Activated CD8-positive, alpha-beta memory T cell treated with anti-CD3 and anti-CD28 coated beads, Interleukin-2, amount 50 U/mL, for 4 hours (primary cell): ENCODE measurements at places on chromosomes 2 and 18.

DNA sequence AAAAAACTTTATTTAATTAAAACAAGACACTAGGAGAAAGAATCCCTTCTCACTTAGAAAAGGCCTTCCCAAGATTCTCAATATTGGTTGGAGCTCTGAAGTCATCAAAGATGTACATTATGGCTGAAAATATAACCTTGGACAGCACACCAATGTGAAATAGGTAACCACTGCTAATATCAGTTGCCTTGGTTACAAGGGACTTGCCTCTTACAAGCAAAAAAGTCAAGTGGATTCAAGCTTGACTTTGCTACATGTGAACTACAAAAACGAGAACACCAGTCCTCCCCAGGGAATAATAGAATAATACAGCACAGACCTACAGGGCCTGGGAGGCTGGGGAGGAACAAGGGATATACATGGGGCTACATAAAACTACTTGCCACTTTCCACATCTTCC, 46.1 kb downstream of the NABP1 start:
- DNase-seq: no peak

GRCh38 chr2:225756198-225756597, 356.7 kb downstream of the NYAP2 start:
- DNase-seq: no peak

GRCh38 chr18:76126327-76126726, 368.7 kb downstream of the ZNF516 start:
- no peak for DNase-seq

DNA sequence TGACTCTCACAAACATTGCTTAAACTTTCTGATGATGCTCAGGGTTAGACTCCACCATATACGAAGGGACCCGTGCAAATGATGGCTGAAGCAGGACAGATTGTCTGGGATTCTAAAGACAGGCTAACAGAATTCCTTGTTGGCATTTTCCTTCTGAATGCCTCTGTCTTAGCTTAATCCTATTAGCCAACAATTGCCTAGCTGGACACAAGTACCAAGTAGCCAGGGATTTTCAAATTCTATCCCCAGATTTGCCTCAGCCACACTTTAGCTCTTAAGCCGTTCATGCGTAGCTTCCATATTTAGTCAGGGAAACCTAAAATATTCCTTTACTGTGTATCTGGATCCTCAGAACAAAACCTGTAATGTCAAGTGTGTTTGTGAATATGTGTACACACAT, 40.0 kb downstream of the COL4A3 start:
- DNase-seq: no peak

- DNase-seq: peak; percentile 23
Observed at GRCh38 chr2:176637486-176638166, 368.4 kb downstream of the MTX2 start.

DNA sequence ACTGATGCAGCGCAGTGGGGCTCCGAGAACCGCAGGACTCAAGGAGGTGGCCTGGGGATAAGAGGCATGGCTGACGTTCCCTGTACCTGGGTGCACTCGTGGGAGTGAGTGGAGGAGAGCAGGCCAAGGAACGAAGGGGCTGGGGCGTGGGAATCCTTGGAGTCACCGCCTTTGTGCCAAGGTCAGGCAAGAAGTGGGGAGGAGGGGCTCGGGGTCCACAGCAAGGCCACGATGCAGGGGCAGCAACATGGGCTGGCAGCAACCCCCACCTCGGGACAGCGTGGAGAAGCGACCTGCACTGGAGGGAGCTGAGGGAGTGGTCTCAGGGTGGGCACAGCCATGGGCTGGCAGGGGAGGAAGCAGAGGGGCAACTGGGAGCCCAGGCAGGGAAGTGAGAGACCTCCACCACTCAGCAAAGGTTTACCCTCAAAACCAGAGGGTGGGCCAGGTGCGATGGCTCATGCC, 18.6 kb downstream of the ARID5A start:
- DNase-seq: no peak

DNA sequence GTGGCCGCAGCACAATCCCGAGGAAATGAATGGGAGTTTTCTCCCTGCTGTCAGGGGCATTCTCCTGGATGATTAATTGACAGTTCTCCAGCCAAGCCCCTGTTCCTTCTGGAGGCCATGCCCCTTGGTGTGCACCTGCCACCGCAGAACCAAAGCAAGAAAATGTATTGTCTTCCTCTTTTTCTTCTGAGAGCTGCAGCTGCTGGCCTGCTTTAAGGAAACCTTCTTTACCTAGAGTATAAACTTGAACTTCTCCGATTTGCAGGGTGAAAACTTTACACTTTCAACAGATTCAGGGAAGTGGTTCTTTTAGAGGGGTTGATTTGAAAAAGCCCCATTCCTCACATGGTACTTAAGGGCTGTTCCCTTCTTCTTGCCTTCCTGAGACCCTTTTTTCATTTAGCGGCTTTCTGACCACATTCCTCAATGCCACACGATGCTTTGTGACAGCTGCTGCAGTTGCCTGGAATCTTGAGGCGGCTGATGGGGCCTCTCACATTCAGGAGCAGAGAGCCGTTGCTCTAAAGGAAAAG, 402.8 kb downstream of the TXNL1 start:
- no peak for DNase-seq

DNA sequence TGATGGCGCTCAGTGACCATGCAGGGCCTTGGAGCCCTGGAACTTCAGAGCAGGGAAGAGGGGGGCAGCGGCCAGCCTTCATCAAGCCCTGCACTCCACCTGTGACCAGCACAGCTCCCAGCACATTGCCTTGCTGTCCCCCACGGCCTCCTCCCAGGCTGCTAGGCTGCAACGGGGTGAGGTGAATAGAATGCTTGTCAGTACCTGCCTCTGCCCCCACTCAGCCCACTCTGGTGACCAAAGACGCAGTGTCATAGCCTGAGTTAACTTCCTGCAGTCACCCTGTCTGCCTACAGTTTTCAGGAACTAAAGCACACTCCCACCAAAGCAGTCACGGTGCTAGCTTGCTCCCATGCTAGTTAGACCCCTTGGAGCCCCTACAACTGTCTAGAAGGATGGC, 72.1 kb downstream of the STPG4 start:
- DNase-seq: no peak

DNA sequence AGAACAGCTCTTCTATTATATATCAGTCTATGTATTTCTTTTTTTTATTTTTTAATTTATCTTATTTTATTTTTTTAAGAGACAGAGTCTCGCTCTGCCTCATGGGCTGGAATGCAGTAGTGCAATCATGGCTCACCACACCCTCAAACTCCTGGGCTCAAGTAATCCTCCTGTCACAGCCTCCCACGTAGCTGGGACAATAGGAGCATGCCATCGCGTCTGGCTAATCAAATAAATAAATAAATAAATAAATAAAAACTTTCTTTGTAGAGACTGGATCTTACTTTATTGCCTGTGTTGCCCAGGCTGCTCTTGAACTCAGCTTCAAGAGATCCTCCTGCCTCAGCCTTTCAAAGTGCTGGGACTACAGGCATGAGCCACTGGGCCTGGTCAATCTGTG, 117.0 kb downstream of the RBMS1 start:
- DNase-seq: no peak

DNA sequence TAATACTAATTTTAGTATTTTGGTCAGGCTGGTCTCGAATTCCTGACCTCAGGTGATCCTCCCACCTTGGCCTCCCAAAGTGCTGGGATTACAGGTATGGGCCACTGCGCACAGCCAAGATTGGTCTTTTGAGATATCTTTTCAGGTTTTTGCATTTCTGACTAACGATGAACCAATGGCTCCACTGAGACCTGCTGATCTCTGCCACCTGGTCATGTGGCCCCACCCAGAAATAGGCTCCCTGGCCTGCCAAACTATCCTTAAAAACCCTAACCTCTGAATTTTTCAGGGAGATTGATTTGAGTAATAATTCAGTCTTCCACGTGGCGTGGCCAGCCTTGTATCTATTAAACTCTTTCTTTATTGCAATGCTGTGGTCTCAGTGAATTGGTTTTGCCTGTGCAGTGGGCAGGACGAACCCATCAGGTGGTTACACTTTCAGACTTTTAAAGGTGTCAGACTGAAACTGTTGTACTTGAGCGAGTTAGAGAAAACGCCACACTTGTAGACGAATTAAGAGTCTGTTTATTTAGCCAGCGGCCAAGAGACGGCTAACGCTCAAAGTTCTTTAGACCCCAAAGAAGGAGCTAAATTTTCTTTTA, 85.8 kb upstream of the MSH6 start:
- DNase-seq: no peak

DNA sequence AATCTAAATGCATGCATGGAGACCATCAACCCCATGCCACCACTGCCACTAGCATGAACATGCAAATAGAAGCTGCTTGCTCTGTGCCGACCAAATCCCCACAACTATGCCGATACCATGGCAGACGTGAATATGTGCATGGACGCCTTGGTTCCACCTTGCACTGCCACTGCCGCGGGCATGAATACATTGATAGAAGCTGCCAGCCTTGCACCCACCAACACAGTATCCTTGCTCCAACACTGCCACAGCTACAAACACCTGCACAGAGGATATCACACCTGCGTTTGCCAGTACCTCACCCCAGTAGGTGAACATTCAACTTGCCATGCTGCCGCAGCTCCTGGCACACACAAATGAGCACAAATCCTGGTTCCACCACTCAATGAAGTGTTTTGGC, 527.4 kb upstream of the REG3G start:
- DNase-seq: no peak

- no peak for DNase-seq
Observed at GRCh38 chr2:52710810-52711618, 1056.6 kb upstream of the CHAC2 start.

GRCh38 chr2:44295633-44296359, 20.5 kb downstream of the SLC3A1 start:
- peak; percentile 16 for DNase-seq

- no peak for DNase-seq
Observed at GRCh38 chr18:75586130-75586889, 158.8 kb upstream of the SMIM21 start.

DNA sequence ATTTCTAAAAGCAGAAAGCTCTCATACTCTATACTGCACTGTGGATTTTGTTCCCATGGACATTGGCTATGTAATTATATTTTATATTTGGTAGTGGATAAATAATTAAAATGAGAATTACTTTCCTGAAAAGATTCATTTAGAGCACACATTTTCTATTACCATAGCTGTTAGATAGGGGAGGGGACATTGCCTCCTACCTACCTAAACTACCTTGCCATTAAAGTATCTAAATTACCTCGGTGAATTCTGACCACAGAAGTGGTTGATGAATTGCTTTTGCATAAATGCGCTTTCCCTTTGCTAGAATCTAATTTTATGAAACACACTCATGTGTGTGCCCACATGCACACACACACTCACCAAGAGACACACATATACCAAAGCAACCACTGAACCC, 329.1 kb downstream of the MTX2 start:
- no peak for DNase-seq

DNA sequence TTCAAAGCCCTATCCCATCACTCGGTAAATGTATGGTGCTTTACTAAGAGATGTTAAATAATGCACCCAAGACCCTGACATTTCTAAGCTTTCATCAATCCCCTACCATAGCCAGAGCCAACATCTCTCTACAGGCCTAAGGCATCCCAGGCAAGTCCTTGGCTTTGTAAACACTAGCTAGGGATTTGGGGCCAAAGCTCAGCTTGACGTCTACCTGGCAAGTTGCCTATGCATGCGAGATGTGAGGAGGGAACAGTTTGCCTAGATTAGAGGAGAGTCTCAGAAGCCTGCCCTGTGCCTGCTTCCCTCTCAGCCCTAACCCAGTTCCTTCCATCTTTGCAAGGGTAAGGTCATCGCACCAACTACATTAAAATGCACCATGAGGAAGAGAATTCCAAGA, 221.5 kb upstream of the NCKAP5 start:
- DNase-seq: no peak

- no peak for DNase-seq
Observed at GRCh38 chr2:158998551-158999248, 30.3 kb downstream of the TANC1 start.

DNA sequence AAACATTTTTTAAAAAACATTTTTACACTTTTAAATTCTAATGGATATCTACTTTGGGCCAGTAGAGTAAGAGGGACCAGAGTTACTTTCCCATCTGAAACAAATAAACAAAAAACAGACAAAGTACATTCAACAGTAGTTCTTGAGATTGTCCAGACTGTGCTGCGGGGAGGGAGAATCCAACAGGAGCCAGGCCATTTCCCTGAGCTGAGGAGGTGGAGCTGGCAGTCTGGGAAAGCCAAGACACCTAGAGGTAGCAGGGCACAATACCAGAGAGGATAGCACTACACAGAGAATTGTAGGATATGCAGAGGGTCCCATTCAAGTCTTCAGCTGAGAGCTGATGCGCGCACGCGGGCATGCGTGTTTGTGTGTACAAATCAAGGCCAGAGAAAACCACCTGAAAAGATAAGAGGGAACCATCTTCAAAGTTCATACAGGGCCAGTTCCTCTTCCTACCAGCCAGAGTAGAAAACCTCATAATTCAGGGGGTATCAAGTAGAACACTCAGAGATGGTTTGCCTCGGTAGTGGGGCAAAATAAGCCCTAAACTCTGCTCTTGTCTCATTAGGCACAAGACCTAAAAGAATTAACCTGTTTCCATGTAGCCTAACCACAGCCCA, 44.0 kb downstream of the PTRHD1 start:
- DNase-seq: no peak

DNA sequence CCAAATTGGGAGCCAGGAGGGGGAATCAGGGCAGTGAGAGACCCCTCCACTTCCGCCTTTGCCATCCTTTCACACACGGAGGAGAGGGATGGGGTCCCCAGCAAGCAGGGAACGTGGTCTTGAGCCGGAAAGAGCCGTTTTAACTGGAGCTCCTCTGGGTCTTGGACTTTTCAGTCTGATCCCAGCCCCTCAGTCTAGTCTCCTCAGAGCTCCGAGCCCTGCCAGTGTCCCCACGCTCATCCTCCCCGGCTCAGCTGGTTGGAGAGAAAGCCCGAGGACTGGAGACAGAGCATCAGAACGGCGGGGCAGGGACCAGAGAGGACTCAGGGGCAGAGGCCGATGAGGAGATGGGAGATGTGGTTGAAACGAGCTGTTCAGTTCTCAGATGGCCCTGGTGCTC, 26.1 kb upstream of the OTOF start:
- DNase-seq: no peak

DNA sequence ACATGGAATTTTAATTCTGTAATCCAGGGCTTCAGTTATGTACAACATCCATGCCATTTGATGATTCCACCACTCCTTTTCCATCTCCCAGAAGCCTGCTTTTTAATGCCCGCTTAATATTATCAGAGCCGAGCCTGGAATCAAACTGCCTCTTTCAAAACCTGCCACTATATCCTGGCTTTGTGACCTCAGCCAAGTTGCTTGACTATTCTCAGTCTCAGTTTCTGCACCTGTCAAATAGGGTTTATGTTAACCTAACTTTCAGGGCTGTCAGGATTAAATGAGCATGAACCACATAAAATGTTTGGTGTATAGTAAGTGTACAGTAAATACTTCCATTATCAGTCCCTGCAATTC, 108.7 kb downstream of the XRCC5 start:
- DNase-seq: no peak

GRCh38 chr2:183455056-183455455, 330.8 kb downstream of the NUP35 start:
- DNase-seq: no peak

- no peak for DNase-seq
Observed at GRCh38 chr2:211351987-211352386, 795.6 kb downstream of the CPS1 start.

GRCh38 chr2:214604861-214605260, 194.0 kb downstream of the VWC2L start:
- DNase-seq: no peak
